ENCODE measurements at places on chromosomes 16 and 17. TPM values are rescaled to one million over a fixed set of nuclear protein-coding genes. Genes with fewer than 3 reads are reported as not detected.

The GPR179 gene
- not detected for polyA plus RNA-seq

The ZFPM1 gene
- polyA plus RNA-seq = 1.9 TPM

The MYLK3 gene
- polyA plus RNA-seq = 1.5 TPM

The MYH2 gene
- polyA plus RNA-seq = not detected

The GRAP gene
- polyA plus RNA-seq = 7.0 TPM

The C16orf89 gene
- polyA plus RNA-seq = 68.4 TPM

The BLTP2 gene
- polyA plus RNA-seq = 35.1 TPM

The GLIS2 gene
- polyA plus RNA-seq = 35.6 TPM

The VPS4A gene
- 62.1 TPM for polyA plus RNA-seq

The BOLA2 gene
- polyA plus RNA-seq = 17.0 TPM

The CAPNS2 gene
- polyA plus RNA-seq = not detected

The CCL23 gene
- polyA plus RNA-seq = 4.8 TPM

The KRTAP1-1 gene
- polyA plus RNA-seq = not detected

The KRTAP4-3 gene
- not detected for polyA plus RNA-seq
